ENCODE measurements at places on chromosomes 3 and 15.

DNA sequence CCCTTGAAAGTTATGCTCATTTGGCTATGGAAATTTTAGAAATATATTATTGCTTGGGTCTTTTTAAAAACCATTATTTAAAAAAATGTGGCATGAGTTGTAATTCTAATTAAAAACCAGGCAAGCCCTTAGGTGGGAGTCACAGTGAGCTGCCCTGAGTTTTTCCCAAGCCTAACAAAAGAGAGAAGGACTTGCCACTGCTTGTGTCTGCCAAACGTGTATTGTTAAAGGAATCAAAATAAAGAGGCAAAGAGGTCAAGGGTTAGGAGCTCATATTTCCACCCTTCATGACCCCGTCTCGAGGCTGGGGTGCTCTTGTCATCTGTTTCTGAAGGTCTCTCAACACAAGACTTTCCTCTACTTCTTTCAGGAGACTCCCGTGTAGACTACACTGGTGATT is 321.1 kb downstream of the ZIC1 start:
- DNase-seq, result no peak

DNA sequence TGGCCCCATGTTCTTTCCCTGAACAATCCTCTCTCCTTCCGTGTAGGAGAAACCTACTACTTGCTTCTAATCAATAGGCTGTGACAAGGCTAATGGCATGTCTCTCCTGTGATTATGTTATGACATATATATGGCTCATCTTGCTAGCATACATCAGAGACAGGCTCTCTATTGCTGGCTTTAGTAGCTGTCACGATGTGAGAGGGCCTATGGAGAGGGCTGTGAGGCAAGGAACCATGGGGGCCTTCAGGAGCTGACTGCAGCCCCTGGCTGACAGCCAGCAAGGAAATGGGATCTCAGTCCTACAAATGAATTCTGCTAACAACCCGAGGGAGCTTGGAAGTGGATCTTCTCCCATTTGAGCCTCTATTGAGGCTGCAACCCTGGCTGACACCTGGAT is 96.3 kb downstream of the EOMES start:
- no peak for DNase-seq

DNA sequence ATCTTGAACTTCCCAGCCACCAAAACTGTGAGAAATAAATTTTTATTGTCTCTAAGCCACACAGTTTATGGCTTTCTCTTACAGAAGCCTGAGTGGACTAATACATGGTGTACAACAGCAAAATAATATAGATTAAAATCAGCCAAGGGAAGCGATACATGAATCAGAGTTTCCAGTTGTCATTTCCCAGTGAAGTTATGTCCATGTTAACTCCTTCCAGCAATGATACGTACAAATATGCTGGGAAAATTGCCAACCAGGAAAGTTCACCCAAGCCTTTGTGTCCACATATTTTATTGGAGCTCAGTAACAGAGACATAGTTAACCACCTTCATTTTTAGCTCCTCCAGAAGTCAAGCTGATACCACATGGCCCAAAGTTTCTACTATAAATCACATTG is 280.9 kb upstream of the KCNMB2 start:
- no peak for DNase-seq

GRCh38 chr3:171354049-171354705 is 106.0 kb downstream of the TNIK start:
- DNase-seq, result no peak

DNA sequence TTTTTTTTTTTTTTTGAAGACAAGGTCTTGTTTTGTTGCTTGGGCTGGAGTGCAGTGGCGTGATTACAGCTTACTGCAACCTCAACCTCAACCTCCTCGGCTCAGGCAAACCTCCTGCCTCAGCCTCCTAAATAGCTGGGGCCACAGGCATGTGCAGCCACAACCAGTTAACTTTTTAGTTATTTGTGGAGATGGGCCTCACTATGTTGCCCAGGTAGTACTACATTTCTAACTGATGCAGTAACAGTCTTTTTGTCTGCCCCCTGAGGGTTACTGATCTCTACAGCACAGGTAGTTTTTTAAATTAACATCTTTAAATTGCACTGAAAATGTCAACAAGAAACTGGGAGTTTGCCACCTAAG is 3.4 kb upstream of the LMLN start:
- no peak for DNase-seq

- DNase-seq, result no peak
These were observed 577.4 kb upstream of the LMCD1 start for GRCh38 chr3:7924228-7924627.

GRCh38 chr15:57198654-57199291 is 177.5 kb upstream of the CGNL1 start:
- no peak for DNase-seq
